ENCODE measurements at places on chromosomes 12 and 14.

GRCh38 chr12:122350141-122350848 is 72.2 kb downstream of the CLIP1 start:
- DNase-seq = no peak

DNA sequence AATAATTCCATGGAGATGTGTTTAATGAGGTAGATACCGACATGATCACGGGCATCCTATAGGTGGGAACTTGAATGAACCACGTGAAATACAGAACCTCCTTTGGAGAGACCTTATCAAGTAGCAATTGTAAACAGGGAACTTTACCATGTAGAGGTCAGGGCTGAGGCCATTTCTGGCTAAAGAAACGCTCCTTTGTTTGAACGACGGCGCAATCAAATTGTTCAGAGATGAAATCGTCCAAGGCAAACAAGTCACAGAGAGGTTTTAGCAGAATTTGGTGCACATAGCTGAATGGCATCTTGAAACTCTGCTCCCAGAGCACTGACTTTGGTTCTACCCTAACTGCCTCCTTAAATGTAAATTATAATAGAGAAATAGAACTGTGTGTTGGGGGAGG is 9.8 kb downstream of the PRIMA1 start:
- no peak for DNase-seq

DNA sequence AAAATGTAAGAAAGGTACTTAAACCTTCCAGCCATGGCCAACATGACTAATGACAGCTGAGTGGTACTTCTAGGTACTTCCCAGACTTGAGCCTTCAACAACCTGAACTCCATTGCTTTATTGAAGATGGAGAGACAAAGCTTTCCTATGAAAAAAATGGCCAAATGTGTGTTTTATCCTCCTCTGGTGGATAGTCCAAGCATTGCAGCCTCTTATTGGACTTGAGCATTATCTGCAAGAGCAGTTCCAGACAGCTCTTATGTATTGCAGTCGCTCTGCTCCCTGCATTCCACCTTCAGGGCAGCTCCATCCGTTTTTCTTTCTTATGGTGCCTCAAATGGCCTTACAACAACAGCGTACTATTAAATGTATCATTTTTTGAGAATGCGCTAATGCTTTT is 588.2 kb downstream of the NRXN3 start:
- DNase-seq = peak; percentile 51

GRCh38 chr14:88270776-88271175 is 52.3 kb downstream of the KCNK10 start:
- no peak for DNase-seq

- DNase-seq = no peak
These were observed 915.4 kb upstream of the TMEM132C start for GRCh38 chr12:127351481-127352010.

DNA sequence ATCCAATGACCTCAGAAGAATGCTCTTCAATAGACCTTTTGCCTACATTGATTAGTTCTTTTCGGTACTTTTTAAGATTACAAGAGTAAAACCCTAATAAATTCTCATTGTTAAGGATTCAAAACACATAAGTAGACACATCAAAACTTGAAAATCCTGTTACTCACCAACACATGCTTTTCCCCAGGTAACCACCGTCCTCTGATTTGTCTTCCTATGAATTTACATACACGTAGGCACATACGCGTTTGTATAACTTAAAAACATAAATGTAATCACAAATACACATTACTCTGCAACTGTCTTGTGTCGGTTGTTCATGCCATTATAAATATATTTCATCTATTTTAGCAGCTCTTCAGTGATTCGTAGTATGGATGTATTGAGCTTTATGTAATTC is 910 bp upstream of the WASHC4 start:
- no peak for DNase-seq

- DNase-seq = no peak
These were observed 3.6 kb downstream of the TNS2 start for GRCh38 chr12:53053218-53054111.

- no peak for DNase-seq
These were observed 36.4 kb upstream of the GARIN6 start for GRCh38 chr12:99611117-99611516.

GRCh38 chr14:56331592-56332216 is 213.5 kb downstream of the PELI2 start:
- DNase-seq = no peak

- DNase-seq = peak; percentile 29
These were observed 113.5 kb upstream of the VASH1 start for GRCh38 chr14:76647697-76648298.

DNA sequence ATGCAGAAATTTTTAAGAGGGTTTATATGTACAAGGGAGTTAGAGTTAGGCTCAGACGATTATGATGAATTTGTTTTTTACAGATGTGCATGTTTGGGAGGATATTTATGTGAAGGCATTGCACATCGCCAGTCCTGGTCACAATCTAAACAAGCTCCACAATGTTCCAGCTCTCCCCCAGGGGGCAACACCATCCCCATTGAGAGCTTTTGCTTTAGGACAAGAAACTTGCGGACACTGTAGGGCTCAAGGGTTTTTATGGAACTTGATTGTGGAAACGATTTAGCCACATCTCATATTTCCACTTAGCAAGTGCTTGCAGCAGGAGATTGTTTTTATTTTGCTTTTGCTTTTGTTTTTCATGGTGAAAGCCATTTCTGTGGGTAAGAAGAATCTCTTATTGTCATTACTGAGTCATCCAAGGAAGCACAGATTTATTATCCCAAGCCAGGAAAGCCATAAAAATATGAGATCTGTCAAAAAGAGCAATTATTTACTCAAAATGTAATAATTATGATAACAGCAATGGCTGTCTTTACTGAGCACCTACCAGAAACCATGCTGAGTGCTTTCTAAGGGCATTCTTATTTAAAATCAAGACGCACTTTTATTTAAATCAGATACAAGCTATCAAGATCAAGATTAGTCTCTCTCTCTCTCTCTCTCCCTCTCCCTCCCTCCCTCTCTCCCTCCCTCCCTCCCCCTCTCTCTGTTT is 276.7 kb upstream of the SRRM4 start:
- DNase-seq = no peak

- no peak for DNase-seq
These were observed 368.0 kb upstream of the PDE3A start for GRCh38 chr12:20000229-20000849.

DNA sequence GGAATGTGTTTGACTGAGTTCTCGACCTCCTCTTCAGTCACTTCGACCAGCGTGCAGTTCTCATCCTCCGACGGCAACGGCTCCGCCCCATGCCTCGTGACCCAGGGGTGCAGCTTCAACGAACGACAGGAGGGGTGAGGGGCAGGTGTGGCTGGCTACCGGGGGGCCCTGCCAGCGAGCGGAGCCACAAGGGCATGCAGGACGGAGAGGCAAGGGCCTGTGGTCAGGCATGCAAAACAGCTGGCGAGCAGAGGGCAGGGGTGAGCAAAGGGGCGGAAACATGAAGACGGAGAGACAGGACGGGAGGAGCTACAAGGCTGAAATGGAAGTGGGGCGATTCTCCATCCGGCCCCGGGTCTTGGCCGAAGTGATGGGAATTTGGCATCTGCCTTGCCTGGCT is 38.7 kb downstream of the P2RX4 start:
- DNase-seq = no peak

DNA sequence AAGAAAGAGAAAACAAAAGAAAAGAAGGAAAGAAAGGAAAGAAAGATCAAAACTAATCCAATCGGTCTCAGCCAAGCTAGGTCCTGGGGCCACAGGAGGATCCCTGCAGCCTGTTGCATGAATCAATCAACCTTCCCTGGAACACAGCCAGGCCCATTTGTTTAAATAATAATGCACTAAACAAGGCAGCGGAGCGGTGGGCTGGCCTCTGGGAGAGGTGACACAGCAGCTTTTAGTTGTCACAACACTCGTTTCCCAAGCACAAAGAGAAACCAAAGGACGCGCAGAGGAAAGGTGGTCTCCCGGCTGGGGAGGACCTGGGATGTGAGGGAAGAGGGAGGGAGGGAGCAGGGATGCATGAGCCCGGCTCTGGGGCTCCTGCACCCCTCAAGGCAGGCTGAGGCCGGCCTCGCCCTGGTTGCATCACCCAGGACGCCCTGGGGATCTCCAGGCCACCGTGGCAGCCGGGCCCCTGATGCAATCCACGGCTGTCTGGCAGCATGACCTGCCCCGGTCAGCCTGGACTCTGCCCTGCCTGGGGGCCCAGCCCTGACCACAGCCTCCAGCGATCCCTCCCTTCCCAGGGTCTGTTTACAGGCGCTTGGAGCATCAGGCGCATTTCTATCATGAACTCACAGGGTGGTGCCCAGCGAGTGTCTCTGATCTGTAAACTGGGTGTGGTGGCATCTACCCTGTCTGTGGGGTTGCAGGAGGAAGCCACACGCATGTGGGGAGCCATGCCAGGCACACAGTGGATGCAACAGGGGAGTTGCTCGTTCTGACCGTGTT is 32.5 kb downstream of the MMP17 start:
- DNase-seq = peak; percentile 58

GRCh38 chr12:39613525-39613924 is 6.1 kb downstream of the ABCD2 start:
- DNase-seq = no peak

- no peak for DNase-seq
These were observed 6.4 kb downstream of the TMEM117 start for GRCh38 chr12:43842259-43842658.

GRCh38 chr12:100043631-100044030 is 58.9 kb upstream of the ANKS1B start:
- no peak for DNase-seq

DNA sequence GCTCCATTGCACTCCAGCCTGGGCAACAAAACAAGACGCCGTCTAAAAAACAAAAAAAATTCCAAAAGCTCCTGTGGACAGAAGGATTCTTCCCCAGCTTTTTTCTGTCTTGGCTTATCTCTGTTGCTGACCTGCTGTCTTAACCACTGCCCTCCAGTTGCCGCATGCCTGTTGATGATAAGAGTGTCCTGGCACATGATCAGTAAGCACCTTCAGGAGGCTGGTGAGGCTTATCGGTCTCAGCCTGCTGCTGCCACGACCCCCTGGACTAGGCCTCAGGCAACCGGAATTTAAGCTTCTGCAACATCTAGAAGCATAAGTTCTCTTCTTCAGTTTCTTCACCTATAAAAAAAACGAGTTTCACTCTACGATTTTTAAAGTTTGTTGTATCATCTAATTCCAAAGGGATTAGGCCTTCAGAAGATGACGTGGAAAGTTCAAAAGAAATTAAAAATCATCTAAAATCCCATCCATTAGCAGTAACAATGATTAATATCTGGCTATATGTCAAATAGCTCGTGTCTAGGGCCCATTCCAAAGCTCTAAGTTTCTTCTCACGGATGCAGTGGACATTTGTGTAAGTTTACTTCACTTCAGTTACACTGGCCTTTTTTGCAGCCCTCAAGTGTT is 46.4 kb downstream of the RESF1 start:
- DNase-seq = no peak

DNA sequence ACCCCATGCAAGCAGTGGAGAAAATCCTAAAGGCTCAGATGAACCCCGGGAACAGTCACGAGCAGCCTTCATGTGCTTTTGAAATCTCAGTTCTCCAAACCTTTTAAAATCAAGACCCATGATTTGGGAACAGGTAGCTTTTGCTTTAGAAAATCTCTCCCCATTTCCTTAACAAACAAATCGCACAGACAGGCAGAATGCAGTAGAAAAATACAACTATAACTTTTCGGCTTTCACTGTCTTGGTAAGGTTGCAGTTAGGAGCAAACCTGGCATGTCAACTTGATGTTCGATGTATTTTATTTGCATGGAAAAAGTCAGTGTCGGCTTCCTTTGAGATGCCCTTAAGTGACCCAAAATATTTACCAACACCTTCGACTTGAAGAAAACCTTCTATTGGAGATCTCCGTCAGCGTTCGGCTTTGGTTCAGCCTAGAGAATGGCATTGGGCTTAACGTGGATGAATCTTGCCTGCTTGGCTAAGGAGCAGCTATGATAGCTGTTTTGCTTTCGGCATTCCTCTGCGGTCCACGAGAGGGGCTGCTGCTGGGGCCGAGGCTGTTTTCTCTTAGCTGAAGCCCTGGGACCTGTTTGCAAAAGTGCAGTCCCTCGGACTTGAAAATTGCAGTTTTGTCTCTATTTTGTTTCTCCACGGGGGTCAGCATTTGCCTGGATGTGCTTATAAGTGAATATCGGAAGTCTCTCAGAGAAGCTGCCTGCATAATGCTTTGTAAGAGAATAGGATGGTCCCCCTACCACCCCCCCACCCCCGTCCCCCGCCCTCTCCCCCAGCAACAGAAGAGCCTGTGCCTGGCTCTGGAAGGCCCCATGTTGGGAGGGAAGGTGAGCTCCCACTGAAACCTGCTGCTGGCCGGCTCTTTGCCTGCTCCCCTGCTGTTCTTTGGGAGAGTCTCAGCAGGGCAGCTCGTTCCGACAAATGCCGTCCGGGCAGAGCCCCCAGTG is 122.8 kb downstream of the AACS start:
- no peak for DNase-seq

DNA sequence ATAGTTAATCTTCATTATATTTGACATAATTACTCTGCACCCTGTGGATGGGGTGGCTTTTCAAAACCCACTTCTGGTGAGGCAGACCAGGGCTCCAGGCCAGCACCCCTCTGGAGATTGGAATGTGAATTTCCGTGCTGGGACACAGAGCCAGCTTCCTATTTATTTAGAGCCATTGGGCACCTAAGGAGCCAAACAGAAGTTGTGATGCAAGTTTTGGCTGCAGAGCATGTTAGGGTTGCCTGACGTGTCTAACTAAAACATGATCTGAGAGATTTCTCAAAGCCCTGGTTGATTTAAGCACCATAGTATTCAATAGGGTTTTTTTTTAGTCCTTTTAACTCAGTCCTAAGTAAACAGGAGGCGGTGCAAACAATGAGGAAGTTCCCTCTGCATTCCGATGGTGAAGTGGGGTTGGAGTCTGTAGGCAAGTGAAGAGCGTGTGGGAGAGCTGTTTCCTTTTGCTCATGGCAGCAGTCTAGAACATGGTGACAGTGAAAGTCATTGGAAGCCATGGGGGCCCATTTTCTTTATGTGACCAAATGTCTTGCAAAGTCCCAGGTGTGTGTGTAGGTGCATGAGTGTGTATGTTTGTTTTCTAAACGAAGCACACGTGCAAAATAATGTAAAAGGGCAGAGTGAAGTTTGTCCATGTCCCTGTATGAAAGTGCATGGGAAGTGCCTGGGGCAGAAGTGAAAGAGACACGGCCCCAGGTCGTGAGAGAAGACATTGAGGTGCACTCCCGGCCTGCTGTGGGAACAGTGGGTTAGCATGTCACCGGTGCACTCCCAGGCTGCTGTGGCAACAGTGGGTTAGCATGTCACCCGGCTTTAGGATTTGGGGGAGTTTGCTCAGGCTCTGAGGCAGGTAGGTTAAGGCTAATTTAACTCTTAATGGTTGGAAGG is 117.7 kb downstream of the PRKCH start:
- peak; percentile 58 for DNase-seq

GRCh38 chr12:109772622-109773321 is 59.1 kb downstream of the FAM222A start:
- DNase-seq = no peak

Measured in brain microvascular endothelial cell (primary cell).